ENCODE measurements at places on chromosomes 7 and 10.

DNA sequence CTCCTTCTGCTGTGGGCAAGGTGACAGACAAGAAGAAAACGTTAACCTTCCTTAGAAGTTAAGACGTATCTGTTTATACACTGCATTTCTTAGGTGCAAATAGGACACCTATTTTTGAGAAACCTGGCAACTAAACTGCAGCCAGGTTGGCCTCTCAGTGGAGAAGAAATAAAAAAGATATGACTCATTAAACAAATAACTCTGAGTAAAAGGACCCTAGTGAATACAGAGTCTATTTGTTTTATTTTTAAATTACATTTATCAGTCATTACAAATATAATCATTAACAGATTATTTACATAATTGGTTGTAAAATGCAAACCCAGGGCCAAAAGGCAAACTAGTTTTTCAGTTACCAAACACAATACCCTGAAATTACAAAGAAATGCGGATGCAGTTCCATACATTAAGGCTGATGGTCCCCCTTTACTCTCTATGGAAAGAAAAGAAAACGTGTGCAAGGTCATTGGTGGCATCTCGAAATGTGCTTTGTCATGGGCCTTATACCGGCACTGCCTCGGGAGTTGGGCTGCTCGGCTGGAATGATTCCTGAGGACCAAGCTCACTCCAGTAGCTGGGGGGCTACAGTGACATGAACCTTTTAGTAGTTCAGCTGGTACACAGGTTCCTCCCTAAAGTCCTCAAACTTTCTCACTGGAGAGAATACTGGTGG, 38.4 kb downstream of the ADRB1 start:
- no peaks in the 10 kb centered on the region for H3K4me1 ChIP-seq
- H3K27ac ChIP-seq = no peak overlapping the region
- no peaks in the 10 kb centered on the region for H3K27me3 ChIP-seq
- no peak for DNase-seq
- H3K36me3 ChIP-seq = no peaks in the 10 kb centered on the region

GRCh38 chr7:33952824-33953223, 47.5 kb downstream of the BMPER start:
- no peaks in the 10 kb centered on the region for H3K27me3 ChIP-seq
- no peaks in the 10 kb centered on the region for H3K4me1 ChIP-seq
- DNase-seq = no peak
- no peak overlapping the region for H3K4me3 ChIP-seq
- no peak overlapping the region for H3K27ac ChIP-seq

DNA sequence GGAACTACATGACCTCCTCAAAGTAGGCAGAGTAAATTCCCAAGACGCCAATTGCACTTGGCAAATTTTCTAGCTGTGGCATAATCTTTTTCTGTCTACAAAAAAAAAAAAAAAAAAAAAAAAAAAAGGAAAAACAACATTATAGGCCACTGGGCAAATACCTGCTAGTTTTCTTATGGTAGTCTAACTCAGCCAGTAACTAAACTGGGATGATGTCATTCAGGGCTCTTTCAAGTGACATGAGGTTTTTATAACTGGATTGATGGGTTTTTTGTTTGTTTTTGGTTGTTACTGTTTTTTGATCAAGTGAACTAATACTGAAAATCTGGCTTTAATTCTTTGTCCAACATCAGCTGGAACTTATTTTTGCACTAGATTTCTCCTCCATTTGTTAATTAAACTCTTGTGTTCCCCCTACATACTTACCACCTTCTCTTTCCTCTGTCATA, 7.4 kb upstream of the VIM start:
- peaks cover 12% of the 10 kb centered on the region for H3K4me1 ChIP-seq
- H3K27ac ChIP-seq = no peak overlapping the region
- no peak overlapping the region for H3K4me3 ChIP-seq
- no peak for DNase-seq
- no peaks in the 10 kb centered on the region for H3K36me3 ChIP-seq

GRCh38 chr7:30206942-30207341, 72.2 kb downstream of the MTURN start:
- no peak overlapping the region for H3K4me3 ChIP-seq
- H3K36me3 ChIP-seq = no peaks in the 10 kb centered on the region
- H3K27me3 ChIP-seq = no peaks in the 10 kb centered on the region
- no peaks in the 10 kb centered on the region for H3K4me1 ChIP-seq

GRCh38 chr10:20181434-20181833, 365.2 kb downstream of the PLXDC2 start:
- no peaks in the 10 kb centered on the region for H3K4me1 ChIP-seq
- H3K27me3 ChIP-seq = no peaks in the 10 kb centered on the region
- no peak overlapping the region for H3K4me3 ChIP-seq
- H3K27ac ChIP-seq = no peak overlapping the region
- DNase-seq = no peak

Measured in sigmoid colon (tissue), 7 donors.